ENCODE measurements at places on chromosomes 12 and 14.

- no peak for DNase-seq
Observed at GRCh38 chr12:69102856-69103255, 136.5 kb upstream of the CPSF6 start.

DNA sequence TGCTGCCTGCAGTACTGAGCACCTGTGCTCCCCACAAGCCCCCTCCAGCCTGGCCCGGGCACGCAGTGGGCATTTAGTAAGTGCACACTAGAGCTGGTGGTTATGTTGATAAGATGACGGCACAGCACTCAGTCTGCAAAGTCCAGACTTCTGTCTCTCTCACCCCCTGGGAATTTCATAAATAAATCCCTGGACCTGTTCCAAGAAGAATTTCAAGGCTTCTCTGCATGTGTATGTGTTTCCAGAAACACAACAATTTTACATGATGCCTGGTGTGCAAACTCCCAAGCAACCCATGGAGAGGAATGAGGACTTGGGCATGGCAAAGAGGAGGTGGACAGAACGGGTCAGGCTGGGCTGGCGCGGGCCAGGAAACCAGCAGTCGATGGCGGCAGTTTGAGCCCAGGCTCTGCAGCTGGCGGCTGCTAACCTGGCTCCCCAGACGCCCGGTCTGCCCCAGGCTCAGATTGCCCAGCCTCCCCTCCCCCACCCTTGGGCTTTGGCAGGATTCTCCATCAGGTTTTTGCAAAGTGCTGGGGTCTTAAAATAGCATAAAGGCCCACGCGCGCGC, 10.4 kb upstream of the ACVR1B start:
- DNase-seq, result peak; percentile 51

DNA sequence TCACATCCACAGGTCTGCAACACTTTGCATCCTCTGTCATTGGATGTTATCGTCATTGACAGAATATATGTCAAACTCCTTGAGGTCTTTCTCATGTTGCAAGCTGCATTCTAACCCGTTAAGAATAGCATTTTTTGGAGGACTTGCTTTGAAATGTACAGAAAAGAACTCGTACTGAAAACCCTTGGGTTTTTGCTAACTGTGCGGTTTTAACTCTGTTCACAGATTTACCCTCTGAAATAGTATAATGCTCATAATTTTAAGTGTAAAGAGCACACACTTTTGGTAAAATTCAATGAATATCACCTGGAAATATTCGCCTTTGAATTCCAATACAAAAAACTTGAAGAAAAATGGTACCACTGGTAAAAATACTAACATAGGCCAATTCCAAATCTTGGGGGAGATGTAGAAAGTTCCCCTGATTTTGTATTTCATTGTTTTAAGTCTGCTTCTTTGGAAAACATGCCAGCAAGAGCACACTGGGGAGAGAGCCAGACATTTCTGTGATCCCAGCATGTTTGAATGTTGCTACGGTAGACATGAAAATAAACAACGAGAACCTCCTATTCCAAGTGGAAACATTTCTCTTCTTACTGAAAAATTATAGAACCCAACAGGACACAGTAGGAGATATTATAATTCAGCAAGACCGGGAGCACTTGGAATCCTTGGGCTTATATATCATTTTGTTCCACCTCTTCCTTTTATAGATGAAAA, 446.0 kb downstream of the AEBP2 start:
- DNase-seq, result no peak

DNA sequence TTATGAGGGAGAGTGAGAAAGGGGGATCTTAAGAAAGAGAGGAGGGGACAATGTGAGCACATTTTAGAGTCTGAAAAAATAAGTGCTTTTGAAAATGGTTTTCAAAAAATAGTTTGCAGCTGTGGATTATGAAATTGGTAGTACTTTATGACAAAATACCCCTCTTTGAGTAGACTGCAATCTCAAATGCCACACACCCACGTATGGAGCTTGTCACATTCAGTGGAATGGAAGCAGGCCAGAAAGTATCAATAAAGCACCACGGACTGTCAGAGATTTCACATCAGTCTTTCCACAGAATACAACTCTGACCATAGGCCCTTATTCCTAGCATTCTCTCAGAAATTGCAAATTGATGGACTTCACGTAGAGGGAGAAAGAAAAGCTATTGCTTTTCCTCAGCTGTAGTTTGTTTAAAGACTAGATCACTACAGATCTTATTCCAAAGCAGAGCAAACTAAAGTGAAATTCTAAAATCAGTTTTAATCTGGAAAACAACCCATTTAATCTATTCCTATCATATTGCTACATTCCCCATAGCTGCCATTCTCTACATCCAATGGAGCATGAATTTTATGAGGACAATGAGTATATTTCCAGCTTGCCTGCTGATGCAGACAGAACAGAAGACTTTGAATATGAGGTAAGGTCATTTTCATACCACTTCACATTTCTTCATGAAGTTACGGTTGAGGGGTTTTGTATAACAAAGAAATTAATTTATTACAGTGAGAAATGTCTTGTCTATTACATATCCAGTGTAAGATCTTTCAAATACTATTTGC, 321.3 kb downstream of the PDZRN4 start:
- DNase-seq, result no peak

DNA sequence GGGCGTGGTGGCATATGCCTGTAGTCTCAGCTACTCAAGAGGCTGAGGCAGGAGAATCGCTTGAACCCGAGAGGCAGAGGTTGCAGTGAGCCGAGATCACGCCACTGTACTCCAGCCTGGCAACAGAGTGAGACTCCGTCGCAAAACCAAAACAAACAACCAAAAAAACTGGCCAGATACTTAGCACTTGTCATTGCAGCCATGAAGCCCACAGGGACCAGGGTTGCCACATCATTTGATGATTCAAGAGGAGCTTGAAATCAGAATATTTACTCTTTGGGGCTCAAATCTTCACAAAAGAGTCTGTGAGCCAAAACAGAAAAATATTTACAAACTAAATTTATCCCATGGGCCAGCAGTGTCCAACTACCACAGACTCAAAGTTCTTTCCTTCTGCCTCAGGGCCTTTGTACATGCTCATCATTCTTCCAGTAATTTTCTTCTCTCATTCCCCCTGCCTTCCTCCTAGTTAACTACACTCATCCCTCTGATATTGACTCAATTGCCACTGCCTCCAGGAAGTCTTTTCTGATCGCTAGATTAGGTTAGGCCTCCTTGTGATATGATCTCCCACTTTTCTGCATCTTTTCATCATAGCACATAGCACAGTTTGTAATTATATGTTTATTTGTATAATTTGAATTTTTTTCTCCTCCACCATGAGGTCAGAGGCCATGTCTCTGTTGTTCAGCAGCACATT, 130.8 kb upstream of the PLEKHG7 start:
- DNase-seq, result no peak

DNA sequence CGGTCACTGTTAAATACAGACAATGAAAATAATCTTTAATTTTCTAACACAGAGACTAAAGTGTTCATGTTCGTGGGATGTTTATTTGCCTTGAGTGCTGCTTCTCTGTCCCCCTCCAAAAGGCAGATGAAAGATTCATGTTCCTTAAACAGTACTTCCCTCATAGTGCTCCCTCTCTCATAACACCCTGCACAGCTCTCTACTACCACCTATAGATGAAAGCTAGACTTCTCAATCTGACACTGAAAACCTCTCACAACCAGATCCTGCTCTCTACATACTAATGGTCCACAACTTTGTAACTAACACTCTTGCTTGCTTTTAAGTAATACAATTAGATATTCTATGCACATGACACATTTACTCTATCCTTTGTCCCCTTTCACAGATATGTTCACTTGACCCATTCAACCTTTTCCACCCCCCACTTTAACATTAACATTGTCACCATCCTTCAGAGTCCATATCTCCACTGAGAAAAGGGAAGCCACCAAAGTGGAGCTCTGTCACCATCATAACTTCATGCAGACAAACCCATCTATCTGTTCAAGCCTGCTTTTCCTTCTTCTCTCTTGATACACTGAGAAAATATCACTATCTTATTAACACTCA, 266.4 kb upstream of the USP15 start:
- peak; percentile 44 for DNase-seq

GRCh38 chr12:48414021-48414420, 58.3 kb upstream of the ANP32D start:
- no peak for DNase-seq

DNA sequence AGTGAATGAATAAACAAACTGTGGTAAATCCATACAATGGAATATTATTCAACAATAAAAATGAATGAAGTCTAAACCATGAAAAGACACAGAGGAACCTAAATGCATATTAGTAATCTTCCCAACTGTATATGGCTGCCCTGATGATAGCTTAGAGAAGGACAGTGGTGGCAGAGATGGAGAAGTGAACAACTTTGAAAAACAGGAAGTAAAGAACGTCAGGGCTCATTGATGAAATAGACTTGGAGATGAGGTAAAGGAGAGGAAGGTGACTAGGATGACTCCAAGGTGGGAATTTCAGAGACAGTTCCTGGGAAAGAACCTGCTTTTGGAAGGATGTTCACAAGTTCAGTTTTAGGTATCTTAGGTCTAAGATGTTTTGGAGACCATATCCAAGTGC, 36.3 kb upstream of the NT5DC3 start:
- no peak for DNase-seq

DNA sequence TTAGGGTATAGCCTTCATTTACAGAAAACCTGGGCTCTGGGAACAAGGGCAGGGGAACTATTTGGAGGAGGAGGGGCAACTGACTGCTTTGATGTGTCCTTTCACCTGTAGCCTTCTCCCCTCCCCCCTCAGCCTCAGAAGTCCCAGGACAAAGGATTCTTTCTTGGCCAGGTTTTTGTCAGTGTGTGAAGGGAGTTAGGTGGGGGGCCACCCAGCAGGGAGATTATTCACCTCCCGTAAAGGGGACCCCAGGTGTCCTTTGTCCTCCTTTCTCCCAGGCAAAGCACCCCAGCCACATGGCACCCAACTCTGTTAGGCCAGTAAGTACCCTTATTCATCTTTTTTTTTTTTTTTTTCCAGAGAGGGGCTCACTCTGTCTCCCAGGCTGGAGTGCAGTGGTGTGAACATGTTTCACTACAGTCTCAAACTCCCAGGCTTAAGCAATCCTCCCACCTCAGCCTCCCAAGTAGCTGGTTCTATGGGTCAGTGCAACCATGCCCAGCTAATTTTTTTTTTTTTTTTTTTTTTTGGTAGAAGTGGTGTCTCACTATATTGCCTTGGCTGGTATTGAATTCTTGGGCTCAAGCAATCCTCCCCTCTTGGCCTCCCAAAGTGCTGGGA, 723 bp upstream of the NFE2 start:
- no peak for DNase-seq

DNA sequence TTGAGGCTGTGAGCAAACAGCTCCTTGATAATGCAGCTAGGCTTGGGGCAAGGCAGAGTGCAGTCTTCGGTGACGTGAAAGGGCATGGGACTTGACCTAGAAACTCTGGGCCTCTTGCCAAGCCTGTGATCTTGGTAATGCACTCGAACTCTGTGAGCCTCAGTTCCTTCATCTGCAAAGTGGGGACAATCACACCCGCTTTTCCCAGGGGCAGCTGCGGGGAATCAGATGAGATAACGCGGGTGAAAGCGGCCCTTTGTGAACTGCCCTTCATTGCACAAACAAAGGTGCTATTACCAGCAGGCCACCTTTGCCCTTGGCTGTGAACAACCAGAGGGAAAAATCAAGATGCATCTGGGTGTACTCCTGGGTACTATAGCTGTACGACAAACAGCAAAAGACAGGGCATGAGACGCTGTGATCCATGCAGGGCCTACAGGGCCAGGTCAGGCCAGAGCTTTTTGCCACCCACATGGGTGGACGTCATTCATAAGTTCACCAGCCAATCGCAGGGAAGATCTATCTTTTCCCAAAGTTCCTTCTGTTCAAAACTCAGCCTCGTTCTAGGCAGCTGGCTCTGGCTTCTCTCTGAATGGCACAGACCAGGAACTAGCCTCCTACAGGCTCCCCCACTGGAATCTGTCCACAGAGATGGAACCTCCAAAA, 3.2 kb downstream of the MSI1 start:
- no peak for DNase-seq

GRCh38 chr14:88804035-88804434, 11.3 kb upstream of the EML5 start:
- no peak for DNase-seq

DNA sequence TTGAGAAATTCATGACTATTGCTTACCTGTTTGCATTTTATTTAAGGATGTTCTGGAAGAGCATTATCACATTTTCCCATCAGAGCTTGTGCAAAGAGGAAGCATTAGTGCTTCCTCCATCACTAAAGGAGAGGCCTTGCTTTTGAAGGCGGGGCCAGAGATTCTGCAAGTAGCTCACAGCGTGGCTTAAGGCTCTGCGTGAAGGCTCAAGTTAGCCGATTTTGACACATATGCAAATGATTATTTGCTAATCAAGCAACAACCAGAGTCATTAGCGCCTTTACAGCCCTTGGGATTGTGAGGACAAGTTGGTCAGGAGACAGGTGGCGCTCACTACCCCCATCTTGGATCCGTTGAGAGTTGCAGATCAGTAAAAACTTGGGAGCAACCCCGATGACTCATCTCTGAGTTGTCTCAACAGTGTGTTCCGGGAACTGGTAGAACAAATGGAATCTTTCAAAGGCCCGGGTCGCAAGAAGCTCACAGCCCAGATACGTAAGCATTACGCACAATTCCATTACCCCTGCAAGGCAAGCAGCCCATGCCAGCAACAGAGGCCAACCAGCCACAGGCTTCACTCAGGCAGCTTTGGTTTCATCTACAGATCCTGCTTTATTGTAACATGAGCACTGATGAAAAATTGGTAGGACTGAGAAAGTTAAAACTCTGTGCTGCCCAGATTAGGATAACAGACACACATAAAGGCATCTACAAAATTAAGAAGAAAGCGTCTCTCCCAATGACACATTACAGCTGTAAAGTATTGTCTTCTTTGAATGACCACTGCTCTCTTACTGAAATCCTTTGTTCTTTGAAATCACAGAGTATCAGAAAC, 34.9 kb upstream of the SPTSSA start:
- peak; percentile 97 for DNase-seq

DNA sequence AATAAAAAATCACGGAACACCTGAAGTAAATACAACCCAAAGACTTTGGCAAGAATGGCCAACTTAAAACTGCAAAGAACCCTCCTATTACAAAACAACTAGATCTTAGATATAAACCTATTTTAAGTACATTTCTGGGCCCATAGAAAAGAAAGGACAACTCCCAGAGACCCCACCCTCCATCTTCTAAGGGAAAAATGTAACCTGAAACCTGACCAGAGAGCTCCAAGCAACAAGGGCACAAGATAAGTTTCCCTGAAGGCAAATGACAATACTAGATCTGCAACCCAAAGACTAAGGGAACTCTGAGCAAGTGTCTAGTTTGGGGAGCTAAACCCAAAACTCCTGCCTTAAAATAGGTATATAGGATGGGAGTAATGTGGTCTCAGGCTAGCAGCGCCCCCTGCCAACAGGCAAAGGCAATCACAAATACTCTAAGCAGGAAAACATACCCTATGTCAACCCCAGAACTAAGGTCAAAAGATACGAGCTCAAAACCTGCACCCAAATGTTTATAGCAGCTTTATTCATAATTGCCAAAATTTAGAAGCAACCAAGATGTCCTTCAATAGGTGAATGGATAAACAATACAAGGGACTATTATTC, 218.9 kb downstream of the ITPR2 start:
- peak; percentile 28 for DNase-seq

All from fibroblast of skin of back (primary cell).